Activated CD8-positive, alpha-beta T cell treated with anti-CD3 and anti-CD28 coated beads, Interleukin-2, amount 10 ng/mL, durations not matched to agents 7 days and 5 days (primary cell): ENCODE measurements at places on chromosomes 12 and 14.

DNA sequence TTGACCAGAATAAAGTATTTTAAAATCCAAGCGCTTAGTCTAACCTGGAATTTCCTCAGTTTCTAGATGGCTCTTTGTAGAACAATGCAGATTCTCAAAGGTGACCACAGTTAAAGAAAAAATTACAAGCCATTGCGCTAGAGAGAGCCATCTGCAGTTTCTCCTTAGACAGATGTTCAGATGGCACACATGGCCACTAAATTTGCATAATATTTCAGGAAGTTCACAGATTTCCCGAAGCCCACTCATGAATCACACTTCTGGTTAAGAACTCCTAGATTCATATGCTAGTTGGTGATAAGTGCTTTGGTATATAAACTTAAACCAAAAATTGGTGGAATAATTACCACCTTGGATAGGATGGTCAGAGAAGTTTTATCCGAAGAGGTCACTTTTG, 749 bp downstream of the AKAP3 start:
- peak overlapping the region; percentile 98 for H3K4me3 ChIP-seq
- H3K27ac ChIP-seq: peak overlapping the region; percentile 97
- no peaks in the 10 kb centered on the region for H3K27me3 ChIP-seq
- H3K4me1 ChIP-seq: peaks cover 41% of the 10 kb centered on the region
- H3K36me3 ChIP-seq: peaks cover 2% of the 10 kb centered on the region
- DNase-seq: no peak

DNA sequence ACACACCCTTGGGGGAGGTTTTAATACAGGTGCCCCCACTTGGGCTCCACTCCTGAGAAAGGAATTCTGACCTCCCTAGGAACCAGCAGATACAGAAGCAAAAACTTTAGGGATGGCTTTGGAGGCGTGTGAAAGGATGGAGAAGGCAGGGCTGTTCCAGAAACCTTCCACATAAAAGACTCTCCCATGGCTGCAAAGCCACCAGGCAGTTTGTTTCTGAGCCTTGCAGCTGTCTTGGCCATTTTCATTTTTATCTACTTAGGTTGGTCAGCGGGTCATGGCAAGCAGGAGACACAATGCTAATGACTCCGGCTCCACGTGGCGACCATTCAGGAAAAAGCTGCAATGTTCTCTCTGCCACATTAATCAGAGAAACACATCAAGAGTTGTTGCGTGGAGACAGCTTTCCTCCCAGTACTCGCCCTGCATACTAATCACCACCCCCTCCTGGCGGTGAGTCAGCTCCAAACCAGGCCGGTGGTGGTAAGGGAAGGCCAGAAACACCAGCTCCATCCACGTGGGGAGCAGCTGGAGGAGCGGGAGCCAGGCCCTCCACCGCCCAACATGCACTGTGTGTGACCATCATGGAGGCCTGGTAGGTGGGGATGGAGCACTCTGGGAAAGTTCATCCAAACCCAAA, 30.9 kb upstream of the IRF2BPL start:
- H3K4me3 ChIP-seq: no peak overlapping the region
- H3K4me1 ChIP-seq: peaks cover 14% of the 10 kb centered on the region
- H3K36me3 ChIP-seq: peaks cover 3% of the 10 kb centered on the region
- DNase-seq: no peak

GRCh38 chr14:100651999-100652508, 64.8 kb upstream of the BEGAIN start:
- no peak overlapping the region for H3K4me3 ChIP-seq
- no peak for DNase-seq
- peaks cover 6% of the 10 kb centered on the region for H3K4me1 ChIP-seq

DNA sequence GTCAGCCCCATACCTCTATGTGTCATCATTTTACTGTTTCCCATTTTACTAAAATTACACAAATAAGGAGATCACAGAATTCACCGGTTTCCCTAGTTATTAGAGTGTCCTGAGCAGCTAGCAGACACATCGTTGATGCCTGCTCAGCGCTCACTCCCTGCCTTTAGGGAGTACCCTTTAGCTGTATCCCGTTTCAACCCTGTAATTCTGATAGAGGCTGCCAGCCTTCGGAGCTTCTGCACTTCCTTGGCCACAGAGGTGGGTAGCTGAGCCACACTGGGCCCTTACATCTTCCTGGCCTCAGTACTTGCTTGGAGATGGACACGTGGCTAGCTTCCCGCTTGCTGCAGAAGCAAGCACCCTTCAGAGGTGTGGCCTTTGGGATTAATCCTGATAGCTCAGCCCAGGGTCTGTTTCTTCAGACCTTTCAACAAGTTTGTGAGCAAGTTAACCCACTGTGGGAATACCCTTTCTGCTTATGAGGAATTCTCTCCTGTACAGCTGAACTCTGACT, 14.3 kb upstream of the FBXW8 start:
- no peaks in the 10 kb centered on the region for H3K4me1 ChIP-seq
- no peak for DNase-seq
- H3K36me3 ChIP-seq: no peaks in the 10 kb centered on the region
- no peak overlapping the region for H3K27ac ChIP-seq
- H3K27me3 ChIP-seq: peaks cover 21% of the 10 kb centered on the region

DNA sequence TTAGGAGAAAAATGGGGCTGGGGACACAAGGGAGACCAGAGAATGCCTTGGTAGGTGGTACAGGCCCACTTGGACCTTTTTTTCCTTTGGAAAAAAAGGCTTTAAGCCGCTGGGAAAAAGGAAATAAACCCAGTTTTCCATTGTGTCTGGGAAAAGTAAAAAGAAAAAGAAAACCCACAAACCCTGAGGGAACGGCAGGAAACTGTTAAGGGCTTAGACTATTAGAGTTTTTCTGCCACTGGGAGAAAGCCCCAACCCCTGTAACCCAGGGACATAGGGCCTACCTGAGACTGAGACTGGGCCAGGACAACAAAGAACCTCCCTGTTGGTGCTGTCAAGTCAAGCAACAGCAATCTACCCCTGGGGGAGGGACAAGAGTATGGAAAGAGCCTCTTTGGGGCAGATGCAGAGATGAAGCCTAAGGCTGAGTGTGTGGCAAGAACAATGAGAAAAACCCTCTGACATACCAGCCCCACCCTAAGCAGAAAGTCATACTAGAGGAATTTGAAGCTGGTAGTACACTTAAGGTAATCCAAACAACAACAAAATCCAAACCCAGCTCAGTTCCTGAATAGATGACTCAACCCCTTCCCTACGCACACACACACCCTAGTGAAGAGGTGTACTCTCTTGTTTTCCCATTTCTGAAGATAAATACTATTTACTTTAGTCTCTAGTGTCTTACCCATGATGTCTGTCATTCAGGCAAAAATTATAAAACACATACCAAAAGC, 22.8 kb downstream of the ATF1 start:
- no peak for DNase-seq
- no peak overlapping the region for H3K27ac ChIP-seq
- no peak overlapping the region for H3K4me3 ChIP-seq

DNA sequence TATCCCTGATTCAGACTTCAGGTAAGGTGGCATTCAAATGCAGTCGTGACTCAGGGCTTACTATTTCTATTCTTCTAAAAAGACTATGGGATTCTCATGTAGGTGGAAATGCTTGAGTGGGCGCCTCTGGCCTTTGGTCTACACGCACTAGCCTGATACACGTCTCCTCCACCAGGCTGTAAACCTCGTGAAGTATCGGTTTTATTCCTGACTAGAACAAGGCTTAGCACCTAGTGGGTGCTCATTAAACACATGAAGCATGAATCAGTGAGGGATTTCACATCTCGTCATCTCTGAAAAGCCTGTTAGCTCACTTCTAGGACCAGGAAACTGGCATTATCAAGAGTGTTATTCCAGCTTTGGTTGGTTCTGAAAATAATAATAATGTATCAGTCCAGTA, 17.7 kb upstream of the HNF1A start:
- peaks cover 22% of the 10 kb centered on the region for H3K4me1 ChIP-seq
- H3K36me3 ChIP-seq: no peaks in the 10 kb centered on the region
- H3K27me3 ChIP-seq: no peaks in the 10 kb centered on the region
- H3K27ac ChIP-seq: no peak overlapping the region
- no peak for DNase-seq

DNA sequence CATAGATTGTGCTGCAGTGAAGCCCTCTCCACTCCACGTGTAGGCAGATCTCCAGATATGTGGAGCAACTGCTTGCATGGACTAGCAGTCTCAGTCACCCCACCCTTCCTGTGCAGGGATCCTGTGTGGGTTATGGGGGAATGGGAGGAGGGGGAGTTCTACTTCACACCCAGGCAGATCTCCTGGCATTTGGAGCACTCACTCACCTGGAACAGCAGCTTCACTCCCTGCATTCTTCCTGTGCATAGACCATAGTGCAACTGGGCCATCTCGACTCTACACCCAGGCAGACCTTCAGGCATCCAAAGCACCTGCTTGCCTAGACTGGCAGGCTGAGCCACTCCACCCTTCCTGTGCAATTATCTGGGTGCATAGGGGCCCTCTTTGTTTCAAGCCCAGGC, 96.0 kb upstream of the PCED1B start:
- H3K4me3 ChIP-seq: no peak overlapping the region
- H3K36me3 ChIP-seq: no peaks in the 10 kb centered on the region
- DNase-seq: no peak
- no peak overlapping the region for H3K27ac ChIP-seq
